ENCODE measurements at places on chromosomes 4 and X.

DNA sequence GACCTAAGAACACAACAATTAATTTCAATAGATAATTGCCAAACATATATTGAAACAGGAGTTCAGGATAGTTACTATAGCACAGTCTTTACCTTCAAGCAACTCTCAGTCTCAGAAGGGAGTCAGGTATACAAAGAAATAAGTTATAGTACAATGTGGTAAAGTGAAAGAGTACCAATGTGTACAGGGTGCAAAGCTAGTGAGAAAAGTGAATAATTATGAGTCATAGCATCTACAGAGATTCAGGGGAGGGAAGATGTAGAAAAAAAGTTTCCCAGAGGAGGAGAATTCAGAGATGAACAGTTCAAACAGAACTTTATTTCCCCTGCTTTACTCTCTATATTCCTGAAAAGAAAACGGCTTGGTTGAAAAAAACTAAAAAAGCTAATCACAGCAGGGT, 22.7 kb upstream of the DKK2 start:
- DNase-seq, result no peak

GRCh38 chr4:141081921-141082395, 51.3 kb downstream of the RNF150 start:
- DNase-seq, result no peak

DNA sequence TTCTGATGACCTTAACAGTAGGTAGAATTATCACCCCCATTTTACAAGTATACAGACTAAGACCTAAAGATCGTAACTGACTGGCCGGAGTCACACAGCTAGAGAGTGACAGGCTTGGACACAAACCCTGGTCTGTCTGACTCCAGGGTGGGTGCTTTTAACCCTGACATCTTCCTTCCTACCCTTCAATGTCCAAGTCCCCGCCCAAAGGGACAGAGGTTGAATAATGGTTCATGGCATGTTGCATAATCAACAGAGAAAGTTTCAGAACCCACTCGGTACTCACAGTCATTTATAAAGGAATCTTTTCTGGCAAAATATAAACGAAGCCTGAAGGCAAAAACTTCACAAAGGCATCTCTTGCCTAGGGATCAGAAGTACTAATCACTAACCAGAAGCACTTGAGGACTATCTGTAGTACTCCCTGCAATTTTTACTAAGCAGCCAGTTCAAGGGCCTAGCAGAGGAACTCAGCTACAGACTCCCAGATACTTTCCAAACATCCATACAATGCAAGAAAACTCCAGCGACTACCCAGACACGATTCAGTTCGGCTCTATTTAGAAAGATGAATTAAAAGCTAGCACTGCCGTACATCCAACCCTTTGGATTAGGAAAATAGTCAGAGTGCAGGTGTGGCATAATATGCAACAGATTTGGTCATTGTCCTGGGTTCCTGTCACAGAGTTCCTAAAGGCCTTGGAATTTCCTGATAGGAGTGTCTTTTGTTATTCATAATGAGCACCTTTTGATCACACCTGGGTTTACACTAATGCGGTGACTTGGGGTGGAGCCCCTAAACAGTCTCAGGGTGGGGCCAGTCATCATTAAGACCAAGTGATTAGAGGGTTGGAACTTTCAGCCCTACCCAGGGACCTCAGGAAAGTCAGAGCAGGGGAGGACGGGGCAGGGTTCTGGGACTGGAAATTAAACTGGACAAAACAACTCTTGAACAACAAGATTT, 44.0 kb downstream of the RELL1 start:
- DNase-seq, result no peak

GRCh38 chr4:8688041-8688907, 95.7 kb downstream of the CPZ start:
- DNase-seq, result no peak

GRCh38 chr4:143390764-143391163, 54.1 kb downstream of the GAB1 start:
- no peak for DNase-seq

DNA sequence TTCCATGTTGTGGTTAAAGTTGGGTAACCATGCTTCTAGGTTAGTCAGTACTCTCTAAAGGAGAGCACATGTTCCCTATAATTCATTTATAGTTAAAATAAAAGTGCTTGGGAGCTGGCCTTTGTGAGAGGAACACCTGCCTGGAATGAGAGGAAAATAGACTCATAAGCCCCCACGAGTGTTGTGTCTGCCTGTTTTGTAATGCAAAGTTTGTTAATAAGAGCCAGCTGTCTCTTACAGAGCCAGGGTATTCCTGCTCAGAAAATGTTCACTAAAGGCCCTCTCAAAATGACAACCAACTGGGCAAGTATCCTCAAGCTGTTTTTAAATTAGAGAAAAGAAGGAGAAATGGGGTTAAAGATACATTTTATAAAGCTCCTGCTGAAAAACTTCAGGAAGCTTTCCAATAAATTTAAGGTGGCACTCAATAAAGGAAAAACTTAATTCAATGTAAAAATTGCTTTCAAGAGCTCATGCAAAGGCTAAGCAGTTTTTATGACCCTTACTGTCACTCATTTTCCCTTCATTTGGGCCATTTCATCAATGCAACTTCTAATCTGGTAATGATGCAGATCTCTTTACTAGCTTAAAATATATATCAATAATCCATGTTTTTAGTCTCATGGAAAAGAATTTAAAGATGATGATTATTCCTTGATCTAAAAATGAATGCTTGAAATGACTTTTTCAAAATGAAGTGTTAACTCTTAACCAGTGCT, 793.6 kb downstream of the STPG2 start:
- DNase-seq, result no peak

DNA sequence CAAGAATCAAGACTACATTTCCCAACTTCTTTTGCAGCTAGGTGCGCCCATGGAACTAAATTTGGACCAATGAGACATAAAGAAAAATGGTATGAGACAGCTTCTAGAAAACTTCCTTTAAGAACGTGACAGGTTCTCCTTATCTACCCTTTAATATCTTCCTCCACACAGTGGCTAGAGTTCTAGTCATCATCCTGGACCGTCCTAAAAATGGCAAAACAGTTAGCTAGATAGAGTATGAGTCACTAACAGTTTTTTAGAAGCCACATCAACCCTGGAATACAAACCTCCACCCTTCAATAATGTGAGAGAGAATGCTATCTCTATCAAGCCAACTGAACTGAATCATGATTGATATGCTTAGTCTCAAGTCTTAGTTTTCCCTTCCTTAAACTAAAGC, 267.9 kb upstream of the SLC7A11 start:
- no peak for DNase-seq

- no peak for DNase-seq
Observed at GRCh38 chr4:54185044-54185780, 43.9 kb upstream of the PDGFRA start.

- DNase-seq, result no peak
Observed at GRCh38 chr4:65370709-65371108, 299.6 kb downstream of the EPHA5 start.

- no peak for DNase-seq
Observed at GRCh38 chrX:40531056-40531826, 49.5 kb upstream of the ATP6AP2 start.

DNA sequence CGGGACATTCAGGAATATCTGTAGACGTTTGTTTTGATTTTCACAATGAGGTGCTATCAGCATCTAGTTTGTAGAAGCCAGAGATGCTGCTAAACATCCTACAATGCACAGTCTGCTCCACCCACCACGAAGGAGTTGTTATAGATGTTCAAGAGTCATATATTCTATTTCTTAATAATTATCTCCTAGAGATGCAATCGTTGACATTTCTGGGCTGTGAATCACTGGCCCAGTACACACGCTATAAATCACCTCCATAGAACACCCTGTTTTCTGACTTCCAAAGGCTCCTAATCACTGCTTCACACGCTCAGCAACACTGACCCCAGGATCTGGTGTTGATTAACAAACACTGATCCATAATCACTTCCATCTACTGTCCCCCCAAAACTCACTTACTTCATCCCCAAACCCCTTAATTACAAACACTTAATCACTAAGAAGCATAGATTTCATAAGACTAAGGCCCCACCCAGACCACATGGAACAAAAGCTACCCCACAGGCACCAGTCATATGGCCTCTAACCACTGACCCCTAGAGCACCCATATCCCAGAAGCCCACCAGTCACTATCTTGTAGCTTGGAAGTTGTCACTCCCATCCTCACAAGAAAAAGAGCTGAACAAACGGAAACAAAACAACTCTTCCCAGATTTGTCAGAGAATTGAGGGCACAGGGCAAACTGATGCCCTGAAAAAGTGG, 31.7 kb upstream of the ZNF41 start:
- DNase-seq, result no peak

DNA sequence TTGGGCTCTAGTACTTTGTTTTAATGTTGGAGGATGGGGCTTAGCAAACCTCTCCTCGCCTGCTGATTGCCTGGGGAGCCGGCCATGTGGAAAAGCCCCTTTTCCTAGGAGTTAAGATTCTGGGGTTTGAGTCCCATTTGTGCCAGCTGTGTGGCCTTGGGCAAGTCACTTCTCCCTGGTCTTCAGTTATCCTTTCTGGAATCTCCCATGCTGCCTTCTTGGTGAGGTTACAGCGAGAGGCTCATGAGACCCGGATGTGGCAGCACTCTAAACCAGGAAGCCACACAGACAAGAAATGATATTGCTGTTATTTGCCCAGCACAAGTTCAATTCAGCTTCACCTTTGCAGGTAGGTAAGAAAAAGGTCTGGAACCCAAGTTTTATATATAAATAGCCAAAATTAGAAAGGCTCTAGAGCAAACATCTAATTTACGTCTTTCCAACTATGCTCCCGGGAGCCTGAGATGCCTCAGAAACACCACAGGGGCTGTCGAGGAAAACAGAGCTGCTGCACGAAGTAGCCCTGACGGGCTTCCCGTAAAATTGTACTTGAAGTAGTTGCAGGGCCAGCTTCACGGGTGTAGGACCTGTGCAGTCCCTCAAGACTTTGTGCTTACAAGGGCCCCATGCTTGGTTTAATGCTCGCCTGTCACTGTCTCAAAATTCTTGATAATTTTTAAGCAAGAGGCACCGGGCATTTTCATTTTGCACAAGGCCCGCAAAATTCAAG, 8.3 kb upstream of the SASH3 start:
- no peak for DNase-seq

DNA sequence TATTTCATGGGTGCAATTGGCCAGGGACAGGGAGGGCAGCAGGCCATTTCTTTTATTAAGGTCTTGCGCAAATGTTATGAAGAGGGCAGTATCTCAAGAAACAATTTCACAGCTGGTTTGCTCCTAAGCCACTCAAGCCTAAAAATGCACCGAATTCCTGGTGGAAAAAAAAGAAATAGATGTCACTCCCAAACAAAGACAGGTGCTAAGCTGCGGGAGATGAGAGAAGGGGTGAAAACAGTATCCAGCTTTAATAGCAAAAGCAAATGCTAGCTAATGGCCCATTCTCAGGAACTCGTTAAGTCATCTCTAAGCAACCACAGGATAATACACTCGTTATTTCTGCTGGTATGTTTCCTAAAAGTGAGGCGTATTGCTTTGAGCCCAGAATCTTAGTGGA, 116.4 kb downstream of the ARX start:
- no peak for DNase-seq

GRCh38 chr4:26522478-26522877, 32.2 kb upstream of the CCKAR start:
- DNase-seq, result no peak

GRCh38 chrX:155959018-155959587, 38.4 kb upstream of the IL9R start:
- DNase-seq, result no peak

DNA sequence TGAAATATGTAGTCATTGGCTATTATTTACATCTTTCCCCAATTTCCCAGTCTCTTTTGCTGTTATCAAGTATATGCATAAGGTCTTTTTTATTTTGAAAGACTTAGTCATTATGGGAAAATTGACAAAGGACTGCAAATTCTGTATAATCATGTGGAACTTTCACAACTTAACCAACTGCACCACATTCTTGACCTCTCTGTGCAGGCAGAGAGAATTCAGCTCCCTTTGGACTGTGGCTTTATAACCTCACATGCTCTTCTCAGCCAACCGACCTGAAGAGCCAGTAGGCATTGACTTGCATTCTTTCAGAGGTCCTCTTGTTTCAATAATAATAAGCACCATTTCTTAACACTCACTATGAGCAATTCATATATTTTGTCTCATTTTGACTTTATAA, 66.9 kb downstream of the ANXA3 start:
- DNase-seq, result no peak

GRCh38 chr4:120659616-120660170, 262.8 kb downstream of the PRDM5 start:
- DNase-seq, result no peak

GRCh38 chr4:78057135-78057599, at the start of gene FRAS1:
TSS of gene FRAS1 (plus strand) at chr4:78057323. CDS start at chr4:78058010, 687 bp downstream.
- no peak for DNase-seq

- no peak for DNase-seq
Observed at GRCh38 chr4:40990236-40990898, 224.0 kb downstream of the APBB2 start.

DNA sequence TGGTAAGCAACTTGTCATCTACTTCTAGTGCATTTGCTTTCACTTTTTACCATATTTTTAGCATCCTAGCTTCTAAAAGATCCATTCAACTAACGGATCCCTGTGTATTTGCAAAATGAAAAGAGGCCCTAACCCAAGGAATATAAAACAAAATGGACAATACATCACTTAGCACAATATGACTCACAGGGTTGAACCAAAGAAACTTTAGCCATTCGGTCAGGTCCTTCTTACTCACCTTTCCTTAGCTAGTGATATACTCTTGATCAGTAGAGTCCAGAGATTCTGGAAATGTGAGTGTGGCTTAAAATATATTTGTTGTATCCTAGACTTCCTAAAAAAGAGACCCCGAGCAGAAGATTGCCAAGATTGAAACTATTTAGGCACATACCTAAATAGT, 19.5 kb downstream of the TMPRSS11E start:
- DNase-seq, result no peak

- DNase-seq, result no peak
Observed at GRCh38 chr4:105112274-105112673, 34.4 kb upstream of the TET2 start.

All from GM18507 (cell line).